Lower leg skin (tissue), 4 donors: ENCODE measurements at places on chromosomes 16 and 17. TPM values are rescaled to one million over a fixed set of nuclear protein-coding genes. Genes with fewer than 3 reads are reported as not detected.

CCL8 gene
- not detected for total RNA-seq

DNA sequence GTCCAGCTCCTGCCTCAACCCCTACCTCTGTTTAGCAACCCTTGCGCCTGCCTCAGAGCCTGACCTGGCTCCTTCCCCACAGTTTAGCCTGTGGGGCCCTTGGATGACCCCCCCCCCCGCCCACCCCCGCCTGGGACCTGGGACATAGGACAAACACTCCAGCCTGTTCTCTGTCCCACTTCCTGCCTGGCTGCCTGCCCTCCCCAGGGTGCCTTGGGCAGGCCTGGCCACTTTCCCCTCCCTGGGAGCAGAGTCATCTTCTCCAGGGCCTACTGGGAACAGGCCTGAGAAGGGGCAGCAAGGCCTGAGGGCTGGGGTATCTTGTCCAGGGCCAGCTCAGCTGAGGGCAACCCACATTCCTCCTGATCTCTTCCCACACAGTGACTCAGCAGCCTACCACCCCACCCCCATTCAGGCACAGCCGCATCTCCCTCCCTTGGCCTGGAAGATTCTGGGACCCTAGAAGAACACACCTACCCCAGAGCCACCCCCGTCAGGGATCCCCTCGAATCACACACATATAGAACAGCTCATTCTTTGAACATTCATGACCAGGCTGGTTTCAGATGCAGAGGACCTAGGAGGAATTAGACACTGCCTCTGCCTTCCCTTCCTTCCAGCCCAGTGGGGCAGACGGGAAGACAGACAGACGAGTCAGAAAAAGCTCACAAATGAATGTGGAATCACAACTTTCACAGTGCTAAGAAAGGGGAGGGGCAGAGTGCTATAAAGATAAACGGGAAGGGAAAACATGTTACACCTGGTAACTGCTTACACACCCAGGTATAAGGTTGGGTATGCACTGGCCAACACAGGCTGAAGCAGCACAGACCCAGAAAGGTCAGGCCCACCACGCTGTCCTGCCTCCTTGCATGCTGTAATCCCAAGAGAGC, 6.0 kb downstream of the FHOD1 start:
- DNase-seq: no peak

MYH2 gene
- total RNA-seq: not detected

DNA sequence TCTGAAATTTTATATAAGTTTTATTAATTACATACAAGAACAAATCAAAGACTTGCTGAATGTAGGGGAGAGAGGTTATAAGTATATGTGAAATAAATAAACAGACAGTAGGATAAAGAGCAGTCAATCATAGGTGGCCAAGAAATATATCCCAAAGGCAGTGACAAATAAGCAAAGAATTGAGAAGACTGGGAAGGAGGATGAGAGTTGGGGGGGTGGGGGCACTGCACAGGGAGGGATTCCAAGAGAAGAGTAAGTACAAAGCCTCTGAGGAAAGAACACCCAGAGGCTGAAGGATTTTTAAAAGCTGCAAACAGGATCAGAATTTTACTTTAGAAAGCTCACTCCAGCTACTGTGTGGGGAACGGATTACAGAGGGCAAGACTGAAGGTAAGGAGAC, 2.8 kb downstream of the PELP1 start:
- no peak for DNase-seq

OTOP3 gene
- total RNA-seq: 0.64 TPM

GRCh38 chr16:63745456-63745855, 1376.4 kb downstream of the CDH11 start:
- DNase-seq: no peak

DNA sequence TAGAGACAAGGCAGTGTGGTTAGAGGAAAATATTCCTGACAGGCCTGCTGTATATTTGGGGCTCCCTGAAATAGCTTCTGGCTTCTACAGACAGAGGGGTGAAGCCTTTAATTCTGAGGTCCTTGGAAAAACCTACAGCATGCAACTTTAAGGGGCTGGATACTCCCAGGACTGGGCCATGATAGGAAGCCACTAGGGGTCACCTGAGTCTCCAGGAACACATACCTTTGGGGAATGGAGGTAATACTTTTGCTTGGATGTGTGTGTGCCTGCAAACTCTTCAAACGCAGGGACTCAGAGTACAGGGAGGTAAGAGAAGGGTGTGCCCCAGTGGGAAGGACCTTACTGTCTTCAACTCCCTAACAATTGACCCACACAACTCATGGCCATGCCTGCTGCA, 4.1 kb downstream of the ASIC2 start:
- no peak for DNase-seq

- DNase-seq: no peak
Observed at GRCh38 chr17:64327201-64327930, 63.3 kb downstream of the PECAM1 start.

GRCh38 chr17:30858556-30859250, 26.9 kb downstream of the ATAD5 start:
- DNase-seq: no peak

GRCh38 chr17:58991718-58992331, 114.9 kb downstream of the TRIM37 start:
- no peak for DNase-seq

ZNF629 gene
- 10.9 TPM for total RNA-seq

KRT20 gene
- not detected for total RNA-seq

DNA sequence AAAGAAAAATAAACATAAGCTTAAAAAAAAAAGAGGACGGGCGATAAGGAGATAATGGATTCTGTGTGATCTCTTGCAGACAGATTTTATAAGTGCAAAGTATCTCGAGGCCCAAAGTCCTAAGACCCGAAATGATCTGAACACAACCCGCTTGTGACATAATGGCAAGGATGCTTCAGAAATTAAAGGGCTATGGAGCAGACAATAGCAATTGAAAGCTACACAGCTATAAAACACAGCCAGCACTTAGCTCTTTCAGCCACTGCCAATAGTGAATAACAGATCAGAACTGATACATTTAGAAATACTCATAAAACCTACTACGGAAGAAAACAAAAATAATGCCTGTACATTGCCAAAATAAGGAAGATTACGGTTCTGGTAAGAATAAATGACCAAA, 117.5 kb downstream of the ZFHX3 start:
- no peak for DNase-seq

DNA sequence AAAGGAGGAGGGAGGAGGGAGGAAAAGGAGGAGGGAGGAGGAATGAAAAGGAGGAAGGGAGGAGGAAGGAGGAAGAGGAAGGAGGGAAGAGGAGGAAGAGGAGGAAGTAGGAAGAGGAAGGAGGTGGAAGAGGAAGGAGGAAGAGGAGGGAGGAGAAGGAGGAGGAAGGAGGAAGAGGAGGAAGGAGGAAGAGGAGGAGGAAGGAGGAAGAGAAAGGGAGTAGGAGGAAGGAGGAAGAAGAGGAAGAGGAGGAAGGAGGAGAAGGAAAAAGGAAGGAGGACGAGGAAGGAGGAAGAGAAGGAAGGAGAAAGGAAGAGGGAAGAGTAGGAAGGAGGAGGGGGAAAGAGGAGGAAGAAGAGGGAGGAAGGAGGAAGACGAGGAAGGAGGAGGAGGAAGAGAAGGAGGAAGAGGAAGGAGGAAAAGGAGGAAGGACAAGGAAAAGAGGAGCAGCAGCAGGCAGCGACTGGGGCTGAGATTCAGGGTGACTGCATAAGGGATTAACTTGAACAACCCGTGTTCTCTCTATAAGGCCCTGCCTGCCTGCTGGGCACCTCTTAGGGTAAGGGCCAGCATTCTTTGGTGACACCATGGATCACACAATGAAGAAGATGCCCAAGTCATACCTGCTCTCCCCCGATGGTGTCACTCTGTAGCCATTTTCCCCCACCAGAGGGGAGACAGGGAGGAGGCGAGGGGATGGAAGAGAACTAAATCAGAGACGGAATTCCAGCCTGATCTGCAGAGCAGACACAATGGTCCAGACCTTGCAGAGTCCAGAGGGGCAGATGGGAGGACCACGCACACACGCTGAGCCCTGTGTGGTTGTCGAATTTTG, 1.4 kb upstream of the IL34 start:
- no peak for DNase-seq

DNA sequence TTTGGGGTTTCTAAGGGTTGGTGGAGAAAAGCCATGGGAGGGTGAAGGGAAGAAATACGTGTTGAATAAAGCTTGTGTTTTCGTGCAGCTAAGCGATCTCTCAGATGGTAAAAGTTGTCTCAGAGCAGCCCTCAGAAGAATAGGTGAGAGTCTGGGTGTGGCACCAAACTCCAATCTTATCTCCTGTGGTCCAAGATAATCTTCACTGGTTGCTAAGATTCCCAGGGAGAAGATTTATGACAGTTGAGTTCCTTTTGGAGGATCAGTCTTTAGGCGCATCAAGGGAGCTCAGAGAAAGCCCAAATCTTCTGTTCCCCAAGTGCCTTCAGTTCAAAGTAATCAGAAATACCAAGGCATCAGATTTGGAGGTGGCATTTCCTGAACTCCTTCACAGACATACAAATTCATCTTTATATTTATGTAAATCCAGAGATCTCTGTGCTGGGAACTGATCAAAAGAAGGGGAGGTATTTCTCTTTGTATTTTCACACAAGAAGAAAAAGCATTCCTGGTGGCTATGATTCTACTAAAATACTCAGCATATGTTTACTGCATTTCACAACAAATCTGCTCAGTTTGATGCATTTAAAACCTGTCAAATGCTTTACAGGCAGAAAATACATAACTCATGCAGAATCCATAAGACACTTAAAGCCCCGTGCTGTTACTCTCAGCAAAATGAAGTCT, 102.9 kb downstream of the ABCC12 start:
- DNase-seq: no peak

DNA sequence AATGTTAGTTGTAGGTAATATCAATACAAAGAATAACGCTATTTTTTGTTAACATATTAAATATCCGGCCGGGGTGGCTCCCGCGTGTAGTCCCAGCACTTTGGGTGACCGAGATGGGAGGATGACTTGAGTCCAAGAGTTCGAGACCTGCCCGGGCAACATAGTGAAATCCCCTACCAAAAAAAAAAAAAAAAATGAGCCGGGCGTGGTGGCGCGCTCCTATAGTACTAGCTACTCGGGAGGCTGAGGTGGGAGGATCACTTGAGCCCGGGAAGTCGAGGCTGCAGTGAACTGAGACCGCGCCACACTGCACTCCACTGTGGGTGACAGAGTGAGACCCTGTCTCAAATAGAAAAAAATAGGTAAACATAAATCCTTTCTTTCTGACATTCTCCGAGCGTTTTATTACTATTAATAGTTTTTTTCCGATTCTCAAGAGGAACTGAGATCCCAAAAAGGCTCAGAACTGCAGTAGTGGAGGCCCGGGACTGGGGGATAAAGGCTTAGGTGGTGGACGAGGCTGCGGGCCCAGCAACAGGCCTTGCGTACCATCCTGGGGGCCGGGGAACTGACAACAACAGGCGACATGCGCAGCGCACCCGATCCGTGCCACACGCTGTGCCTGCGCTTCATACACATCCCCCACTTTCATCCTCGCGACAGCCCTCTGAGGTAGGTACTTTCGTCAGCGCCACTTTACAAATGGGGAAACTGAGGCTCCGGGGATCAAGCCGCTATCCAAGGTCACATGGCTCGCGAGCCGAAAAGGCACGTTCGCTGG, 919 bp downstream of the N4BP1 start:
- peak; percentile 83 for DNase-seq

CMTM4 gene
- total RNA-seq: 27.3 TPM

- DNase-seq: no peak
Observed at GRCh38 chr16:6888531-6888930, 444.1 kb upstream of the RBFOX1 start.

DNA sequence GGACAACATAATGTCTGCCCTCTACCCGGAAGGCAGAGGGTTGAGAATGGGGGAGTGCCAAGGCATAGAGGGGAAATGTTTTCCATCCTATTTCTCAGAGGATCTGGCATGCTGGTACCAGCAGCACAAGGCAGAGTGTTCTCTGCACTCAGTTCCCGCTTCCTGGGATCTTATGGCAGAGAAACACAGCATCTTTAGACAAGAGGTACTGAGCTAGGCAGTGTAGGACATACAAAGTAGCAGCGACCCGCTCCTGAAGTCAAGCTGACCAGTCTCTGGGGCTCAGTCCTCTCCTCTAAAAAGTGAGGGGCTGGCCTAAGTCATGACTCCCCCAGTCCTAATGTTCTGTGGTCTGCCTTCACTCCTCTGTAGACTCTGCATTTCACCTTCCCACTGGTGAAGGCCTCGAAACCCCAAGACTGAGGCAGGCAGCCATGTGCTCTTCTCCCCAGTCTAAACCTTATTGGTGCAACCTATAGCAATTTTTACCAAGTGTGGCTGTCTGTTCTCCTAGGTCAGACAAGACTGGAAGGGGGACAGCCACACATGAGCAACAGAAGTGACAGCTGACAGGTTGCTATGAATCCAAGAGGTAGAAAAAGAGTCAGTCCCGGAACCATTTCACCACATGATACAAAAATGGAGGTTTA, 11.3 kb upstream of the TSPOAP1 start:
- DNase-seq: no peak

DNA sequence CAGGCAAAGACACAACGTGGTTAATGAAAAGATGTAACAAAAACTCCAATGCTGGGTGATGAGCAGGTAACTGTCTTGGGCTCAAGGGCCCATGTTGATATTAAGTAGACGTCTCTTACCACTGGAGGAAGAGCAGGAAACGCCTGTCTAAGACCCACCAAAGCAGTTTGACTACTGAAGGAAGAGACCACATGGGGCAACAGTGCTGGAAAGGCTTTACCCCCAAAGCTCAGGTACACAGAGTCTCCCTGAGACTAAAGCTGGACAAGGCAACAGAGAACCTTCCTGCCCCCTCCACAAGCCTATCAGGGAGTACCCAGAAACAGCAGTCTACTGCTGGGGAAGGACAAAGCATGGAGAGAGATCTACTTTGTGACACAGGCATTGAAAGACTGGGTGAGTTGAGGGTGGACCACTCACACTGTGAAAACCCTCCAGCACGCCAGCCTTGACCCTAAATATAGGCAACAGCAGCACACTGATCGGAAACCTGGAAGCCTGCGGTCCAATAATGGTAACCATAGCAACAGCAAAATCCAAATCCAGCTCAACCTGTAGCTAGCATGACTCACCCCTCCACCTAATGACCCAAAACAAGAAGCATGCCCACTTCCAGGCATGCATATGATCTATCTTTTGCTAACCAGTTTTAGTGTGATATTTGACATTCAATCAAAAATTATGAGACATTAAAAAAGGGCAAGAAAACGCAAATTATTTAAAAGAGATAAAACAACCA, 270.5 kb upstream of the SDK2 start:
- no peak for DNase-seq

- no peak for DNase-seq
Observed at GRCh38 chr16:28621481-28622155, 11.8 kb upstream of the SULT1A1 start.

- peak; percentile 89 for DNase-seq
Observed at GRCh38 chr16:27238016-27238587, 30.5 kb downstream of the NSMCE1 start.

SGCA gene
- 2.6 TPM for total RNA-seq

DGKE gene
- 5.7 TPM for total RNA-seq

- no peak for DNase-seq
Observed at GRCh38 chr16:31350275-31351005, 4.5 kb upstream of the ITGAX start.

DNA sequence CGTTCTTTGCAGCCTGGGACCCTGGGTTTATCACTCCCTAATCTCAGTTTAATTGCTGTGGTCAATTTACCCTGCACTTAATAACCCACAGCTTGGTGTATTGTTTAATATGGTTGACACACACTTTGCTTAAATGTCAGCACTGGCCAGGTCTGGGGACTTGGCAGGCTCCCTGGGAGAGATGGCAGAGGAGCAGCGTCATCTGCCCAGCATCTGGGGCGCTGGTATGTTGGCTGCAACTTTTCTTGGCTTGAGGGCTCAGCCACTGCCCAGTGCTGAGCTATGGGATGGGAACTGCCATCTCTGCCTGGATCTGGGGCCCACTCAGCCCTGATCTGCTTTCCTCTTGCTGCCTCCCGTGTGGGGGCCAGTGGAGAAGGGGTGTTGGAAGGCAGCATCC, 115.7 kb upstream of the IRX3 start:
- no peak for DNase-seq

- peak; percentile 74 for DNase-seq
Observed at GRCh38 chr16:31006086-31006385, 4.4 kb downstream of the STX1B start.
